GM13976 (cell line): ENCODE measurements at places on chromosomes 5 and 9.

- no peak for DNase-seq
Measured at GRCh38 chr5:145699846-145700245, 135.3 kb downstream of the PRELID2 start.

DNA sequence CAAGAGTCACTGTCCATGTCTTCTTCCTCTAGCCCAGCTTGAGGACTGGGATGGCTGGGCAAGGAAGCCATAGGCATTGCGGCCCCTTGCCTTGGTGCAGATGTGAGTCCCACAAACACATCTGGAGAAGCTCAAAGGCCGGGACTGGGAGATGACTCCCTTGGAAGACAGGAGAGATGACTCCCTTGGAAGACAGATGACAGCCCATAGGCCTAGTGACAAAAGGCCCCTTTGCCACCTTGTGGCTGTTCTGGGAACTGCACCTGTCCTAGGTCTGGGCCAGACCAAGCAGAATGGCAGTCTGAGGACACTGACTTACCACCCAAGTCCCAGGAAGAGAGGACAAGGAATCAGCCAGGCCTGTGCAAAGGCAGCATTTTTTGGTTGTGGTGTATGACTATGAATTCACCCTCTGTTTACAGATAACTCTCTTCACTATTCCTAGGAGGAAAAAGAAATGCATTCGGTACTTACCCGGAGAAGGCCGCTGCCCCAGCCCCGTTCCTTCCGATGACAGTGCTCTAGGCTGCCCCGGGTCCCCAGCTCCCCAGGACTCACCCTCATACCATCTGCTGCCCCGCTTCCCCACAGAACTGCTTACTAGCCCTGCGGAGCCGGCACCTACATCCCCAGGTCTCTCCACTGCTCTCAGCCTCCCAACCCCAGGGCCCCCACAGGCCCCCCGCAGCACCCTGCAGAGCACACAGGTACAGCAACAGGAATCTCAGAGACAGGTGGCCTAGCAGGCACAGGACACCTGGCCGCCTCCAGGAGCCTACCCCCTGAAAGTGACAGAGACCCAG lies 30.8 kb downstream of the SKP1 start:
- DNase-seq: peak; percentile 81

GRCh38 chr5:121793791-121794190 lies 57.9 kb upstream of the FTMT start:
- no peak for DNase-seq

- no peak for DNase-seq
Measured at GRCh38 chr5:93452255-93452654, 128.8 kb downstream of the NR2F1-AS1 start.

GRCh38 chr5:61342071-61342501 lies 10.0 kb downstream of the ZSWIM6 start:
- DNase-seq: no peak

GRCh38 chr9:86064220-86064619 lies 35.1 kb downstream of the GOLM1 start:
- DNase-seq: no peak

- DNase-seq: no peak
Measured at GRCh38 chr5:66830636-66831035, 234.4 kb downstream of the MAST4 start.

- no peak for DNase-seq
Measured at GRCh38 chr9:80492221-80492620, 920.5 kb downstream of the TLE4 start.

- no peak for DNase-seq
Measured at GRCh38 chr5:143707806-143708205, 104.2 kb upstream of the HMHB1 start.

GRCh38 chr5:108798513-108799265 lies 51.0 kb downstream of the FER start:
- DNase-seq: no peak

DNA sequence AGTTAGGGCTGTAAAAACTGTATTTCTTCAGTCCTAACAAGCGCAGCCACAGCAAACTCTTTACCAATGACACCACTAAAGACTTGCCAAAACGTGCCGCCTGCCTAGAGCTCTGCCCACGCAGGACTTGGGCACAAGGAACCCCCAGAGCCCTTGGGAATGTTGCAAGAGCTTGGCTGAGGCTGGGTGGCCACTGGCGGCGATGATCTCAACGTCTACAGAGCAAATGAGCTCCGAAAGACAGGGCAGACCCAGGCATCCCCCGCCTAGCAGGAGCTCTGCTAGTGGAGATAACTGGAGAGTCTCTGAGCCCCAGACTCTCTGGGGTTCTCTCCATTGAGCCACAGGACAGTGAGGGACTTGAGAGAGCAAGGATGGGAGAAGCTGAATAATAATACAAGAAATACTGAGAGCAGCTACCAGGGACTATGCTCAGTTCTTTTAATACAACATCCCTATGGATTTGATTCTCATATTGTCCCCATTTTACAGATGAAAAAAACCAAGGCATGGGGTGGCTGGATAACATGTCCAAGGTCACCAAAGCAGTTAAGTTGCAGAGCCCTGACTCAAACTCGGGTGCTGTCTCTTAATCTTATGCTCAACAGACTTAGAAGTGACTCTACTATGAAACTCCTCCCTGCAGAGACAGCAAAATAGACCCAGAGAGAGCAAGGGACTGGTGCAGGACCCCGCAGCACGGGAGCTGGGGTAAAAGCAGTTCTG lies 32.5 kb downstream of the SHB start:
- DNase-seq: no peak

DNA sequence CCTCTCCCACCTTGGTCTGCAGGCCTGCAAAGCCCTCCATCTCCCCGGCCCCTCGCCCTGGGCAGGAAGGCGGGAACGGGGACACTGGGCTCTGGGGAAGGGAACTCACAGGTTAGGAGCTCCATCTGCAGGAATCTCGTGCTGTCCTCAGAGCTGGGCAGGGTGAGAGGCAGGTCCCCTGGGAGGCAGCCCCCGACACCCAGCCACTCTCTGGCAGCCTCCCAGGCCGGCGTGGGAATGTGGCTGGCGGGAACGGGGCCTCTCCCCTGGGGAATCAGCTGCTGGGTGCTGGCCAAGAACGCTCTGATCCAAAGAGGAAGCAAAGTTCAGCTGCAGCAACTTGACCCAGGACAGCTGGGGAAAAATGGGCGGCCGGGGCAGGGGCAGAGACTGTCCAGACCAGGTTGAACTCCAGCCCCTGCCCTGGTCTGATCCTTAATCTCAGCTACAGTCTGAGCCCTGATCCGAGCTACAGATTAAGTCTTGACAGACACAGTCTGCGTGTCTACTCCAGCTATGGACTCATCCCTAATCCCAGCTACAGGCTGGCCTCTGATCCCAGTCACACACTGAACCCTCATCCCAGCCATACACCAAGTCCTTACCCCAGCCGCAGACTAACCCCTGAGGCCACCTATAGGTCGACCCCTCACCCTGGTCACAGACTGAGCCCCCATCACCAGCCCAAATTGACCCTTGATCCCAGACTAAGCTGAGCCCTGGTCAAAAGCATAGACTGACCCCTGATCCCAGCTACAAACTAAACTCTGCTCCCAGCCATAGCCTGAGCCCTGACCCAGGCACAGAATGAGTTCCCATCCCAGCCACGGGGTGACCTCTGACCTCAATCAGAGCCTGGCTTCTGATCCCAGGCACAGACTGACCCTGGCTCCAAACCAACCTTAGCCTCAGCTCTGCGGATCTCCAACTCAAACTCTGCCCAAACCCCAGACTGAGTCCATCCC lies 37.3 kb upstream of the EGFL7 start:
- DNase-seq: peak; percentile 82

GRCh38 chr5:56632939-56633338 lies 182.4 kb upstream of the MAP3K1 start:
- no peak for DNase-seq

DNA sequence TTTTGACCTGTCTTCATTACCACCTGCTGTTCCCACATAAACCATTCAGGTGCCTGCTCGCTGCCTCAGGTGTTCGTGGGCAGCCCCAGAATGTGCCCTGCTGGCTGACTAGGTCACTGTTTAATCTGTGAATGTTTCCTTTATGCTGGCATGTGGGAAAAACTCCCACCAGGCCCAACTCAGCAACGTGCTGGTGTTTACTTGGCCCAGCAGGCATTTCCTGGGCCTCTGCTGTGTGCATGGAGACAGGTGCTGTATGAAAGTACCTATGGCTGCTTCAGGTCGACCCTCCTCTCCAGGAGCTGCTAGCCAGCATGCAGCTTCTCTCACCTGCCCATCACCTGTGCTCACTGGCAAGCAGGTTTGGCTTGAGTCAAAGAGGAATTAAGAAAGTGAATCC lies 65.8 kb downstream of the RAD23B start:
- DNase-seq: no peak
